ENCODE measurements at places on chromosomes 5 and 9. TPM values are rescaled to one million over a fixed set of nuclear protein-coding genes. Genes with fewer than 3 reads are reported as not detected.

The SLC36A3 gene
- total RNA-seq = not detected

The GDF9 gene
- total RNA-seq = 0.36 TPM

The PCDHB9 gene
- 0.48 TPM for total RNA-seq

The SLC25A48 gene
- 0.32 TPM for total RNA-seq

The SLC4A9 gene
- total RNA-seq = 0.08 TPM

The RANBP3L gene
- 0.16 TPM for total RNA-seq

The SQSTM1 gene
- 126 TPM for total RNA-seq

The PCDHGA11 gene
- total RNA-seq = 1.9 TPM

The OCLN gene
- 58.1 TPM for total RNA-seq

The LCN9 gene
- total RNA-seq = not detected

The CMYA5 gene
- total RNA-seq = 0.36 TPM

The C9 gene
- not detected for total RNA-seq

The CCDC192 gene
- total RNA-seq = not detected

The TMC1 gene
- 3.3 TPM for total RNA-seq

The MXD3 gene
- 7.8 TPM for total RNA-seq

The OR13C4 gene
- total RNA-seq = not detected

The CLIC3 gene
- 154 TPM for total RNA-seq

The RAB24 gene
- 31.8 TPM for total RNA-seq

The ELAVL2 gene
- 0.24 TPM for total RNA-seq

The PCDHB10 gene
- total RNA-seq = 0.80 TPM

The DRD1 gene
- not detected for total RNA-seq

The GARIN3 gene
- total RNA-seq = not detected

The CDH10 gene
- not detected for total RNA-seq

The WWC1 gene
- 18.5 TPM for total RNA-seq

The LHX3 gene
- total RNA-seq = 0.08 TPM

The ARSI gene
- total RNA-seq = 1.7 TPM

The BNC2 gene
- total RNA-seq = 3.7 TPM

The PCDHAC1 gene
- total RNA-seq = 0.04 TPM

The NR2F1-AS1 gene
- total RNA-seq = 0.84 TPM

The CBY3 gene
- total RNA-seq = not detected

The OMD gene
- 0.40 TPM for total RNA-seq

The MGAT4B gene
- 72.1 TPM for total RNA-seq

The CAMSAP1 gene
- 52.7 TPM for total RNA-seq

The NAIP gene
- total RNA-seq = 4.2 TPM

The PCDHB15 gene
- total RNA-seq = 0.44 TPM

The SPATA31A3 gene
- not detected for total RNA-seq

The SPINK4 gene
- not detected for total RNA-seq

The LCN1 gene
- not detected for total RNA-seq

The ADGRD2 gene
- 0.08 TPM for total RNA-seq

The MYORG gene
- total RNA-seq = 5.4 TPM

The MCIDAS gene
- 0.20 TPM for total RNA-seq

The TGFBI gene
- 13.4 TPM for total RNA-seq

The PCDHB6 gene
- 0.16 TPM for total RNA-seq

The PPP3R2 gene
- not detected for total RNA-seq

Data from esophagus mucosa (tissue), 1 donor.